ENCODE measurements at places on chromosomes 12 and 14. TPM values are rescaled to one million over a fixed set of nuclear protein-coding genes. Genes with fewer than 3 reads are reported as not detected.

Gene C12orf54
- total RNA-seq, result not detected

Gene RPGRIP1
- total RNA-seq, result not detected

Gene ARMH4
- 0.75 TPM for total RNA-seq

Gene FGD4
- 0.11 TPM for total RNA-seq

Gene STAC3
- total RNA-seq, result 5.9 TPM

Gene TGM1
- 1.3 TPM for total RNA-seq

Gene CLEC14A
- not detected for total RNA-seq

Gene SLC38A2
- total RNA-seq, result 37.7 TPM

Gene MED6
- 49.9 TPM for total RNA-seq

Gene SNRPF
- 41.4 TPM for total RNA-seq

Gene DBX2
- not detected for total RNA-seq

Gene PTPRB
- 0.07 TPM for total RNA-seq

Gene ENDOU
- 1.2 TPM for total RNA-seq

Gene PAWR
- 83.2 TPM for total RNA-seq

DNA sequence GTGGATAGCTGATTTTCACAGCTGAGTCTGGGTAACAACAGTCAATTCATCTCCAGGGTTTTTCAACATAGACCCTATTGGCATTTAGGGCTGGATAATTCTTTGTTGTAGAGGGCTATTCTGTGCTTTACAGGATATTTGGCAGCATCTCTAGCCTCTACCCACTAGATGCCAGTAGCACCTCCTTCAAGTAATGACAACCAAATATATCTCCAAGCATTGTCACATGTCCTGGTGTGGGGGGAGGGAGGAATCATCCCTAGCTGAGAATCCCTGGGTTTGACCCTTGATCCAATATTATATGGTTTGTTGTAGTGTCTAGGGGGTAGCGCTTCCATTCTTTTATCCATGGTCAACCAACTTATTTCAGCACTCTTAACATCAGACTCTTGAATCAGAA, 157.2 kb downstream of the ANO4 start:
- peaks cover 5% of the 10 kb centered on the region for H3K4me1 ChIP-seq
- no peaks in the 10 kb centered on the region for H3K27me3 ChIP-seq
- no peak overlapping the region for H3K27ac ChIP-seq
- no peak overlapping the region for H3K4me3 ChIP-seq
- H3K36me3 ChIP-seq, result no peaks in the 10 kb centered on the region
- DNase-seq, result no peak

GRCh38 chr12:91732086-91732485, 413.6 kb downstream of the BTG1 start:
- H3K4me1 ChIP-seq, result no peaks in the 10 kb centered on the region
- H3K27me3 ChIP-seq, result no peaks in the 10 kb centered on the region
- no peak for DNase-seq
- H3K27ac ChIP-seq, result no peak overlapping the region

DNA sequence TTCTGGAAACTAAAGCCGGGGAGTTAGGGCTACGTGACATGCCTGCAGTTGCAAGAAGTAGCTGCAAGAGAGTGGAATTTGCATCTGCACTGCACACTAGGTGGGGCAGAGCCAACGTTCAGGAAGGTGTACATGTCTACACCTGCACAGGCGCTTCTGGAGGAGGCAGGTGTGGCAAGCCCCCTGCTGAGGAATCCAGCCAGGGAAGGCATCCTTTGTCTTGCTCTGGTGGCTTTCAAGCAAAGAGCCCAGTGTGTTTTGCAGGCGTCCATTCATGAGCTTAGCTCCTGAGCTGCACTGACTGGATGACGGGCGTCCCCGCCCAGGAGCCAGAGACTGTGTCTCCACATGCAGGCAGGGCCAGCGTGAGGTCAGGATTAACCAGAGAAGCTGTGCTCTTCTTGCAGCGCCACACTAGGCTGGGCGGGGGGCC, 116.3 kb downstream of the ZFP36L1 start:
- H3K36me3 ChIP-seq, result no peaks in the 10 kb centered on the region
- DNase-seq, result peak; percentile 60
- H3K27me3 ChIP-seq, result no peaks in the 10 kb centered on the region

- H3K27me3 ChIP-seq, result no peaks in the 10 kb centered on the region
- no peak for DNase-seq
- no peak overlapping the region for H3K4me3 ChIP-seq
- H3K4me1 ChIP-seq, result peaks cover 32% of the 10 kb centered on the region
- no peaks in the 10 kb centered on the region for H3K36me3 ChIP-seq
Observed at GRCh38 chr14:65190312-65190711, 88.0 kb upstream of the MAX start.

DNA sequence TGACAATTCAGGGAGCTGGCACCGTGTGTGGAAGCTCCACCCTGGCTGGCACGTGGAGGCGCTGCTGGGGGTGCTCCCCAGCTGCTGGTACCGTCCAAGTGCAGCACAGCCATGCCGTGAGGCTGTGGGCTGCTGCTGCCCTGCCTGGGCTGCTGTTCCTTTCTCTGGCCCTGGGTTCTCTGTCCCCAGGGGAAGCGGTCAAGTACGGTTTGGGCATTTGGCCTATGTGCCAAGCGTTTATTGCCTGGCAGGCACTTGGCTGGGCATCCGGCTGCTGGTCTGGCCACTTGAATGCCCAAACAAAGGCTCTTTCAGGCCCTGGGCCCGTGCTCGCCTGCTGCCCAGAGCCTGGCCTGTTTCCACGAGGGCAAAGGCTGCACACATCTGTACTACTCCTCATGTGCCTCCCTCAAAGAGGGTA, 39.6 kb downstream of the RHOF start:
- no peak overlapping the region for H3K27ac ChIP-seq
- H3K36me3 ChIP-seq, result no peaks in the 10 kb centered on the region
- H3K4me3 ChIP-seq, result no peak overlapping the region
- no peaks in the 10 kb centered on the region for H3K4me1 ChIP-seq
- DNase-seq, result no peak

- no peaks in the 10 kb centered on the region for H3K27me3 ChIP-seq
- H3K27ac ChIP-seq, result no peak overlapping the region
- H3K36me3 ChIP-seq, result no peaks in the 10 kb centered on the region
- DNase-seq, result peak; percentile 64
Observed at GRCh38 chr12:40921563-40922163, 229.4 kb downstream of the CNTN1 start.

GRCh38 chr14:53902307-53902706, 54.3 kb downstream of the BMP4 start:
- no peaks in the 10 kb centered on the region for H3K36me3 ChIP-seq
- no peak overlapping the region for H3K27ac ChIP-seq
- H3K4me1 ChIP-seq, result no peaks in the 10 kb centered on the region

- no peak overlapping the region for H3K4me3 ChIP-seq
Observed at GRCh38 chr12:113802966-113803758, 163.0 kb downstream of the RBM19 start.

DNA sequence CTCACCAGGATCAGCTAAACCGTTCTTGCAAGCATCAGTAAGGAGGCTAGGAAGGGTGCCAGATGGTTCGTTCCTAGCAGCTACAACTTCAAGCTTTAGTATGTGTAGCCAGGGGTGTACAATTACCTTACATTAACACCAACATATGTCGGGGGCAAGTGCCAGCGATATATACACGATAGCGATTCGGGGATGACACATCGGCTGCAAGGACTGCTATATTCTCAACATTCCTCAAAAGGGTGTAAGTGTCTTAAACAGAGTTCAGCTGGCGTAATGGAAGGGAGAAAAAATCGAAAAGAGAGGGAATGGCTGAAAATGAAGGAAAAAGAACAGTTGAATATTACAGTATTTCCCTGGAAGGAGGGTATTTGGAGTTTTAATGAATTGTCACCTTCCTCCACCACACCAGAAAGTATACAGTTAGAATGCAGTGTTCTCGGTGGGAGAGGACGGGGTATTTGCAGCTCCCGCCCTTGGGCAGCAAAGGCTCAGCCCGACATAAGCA, 545 bp downstream of the LIMA1 start:
- peaks cover 19% of the 10 kb centered on the region for H3K4me1 ChIP-seq
- H3K4me3 ChIP-seq, result peak overlapping the region; percentile 85
- DNase-seq, result no peak

- no peak overlapping the region for H3K27ac ChIP-seq
- peaks cover 16% of the 10 kb centered on the region for H3K4me1 ChIP-seq
- H3K4me3 ChIP-seq, result no peak overlapping the region
- H3K27me3 ChIP-seq, result no peaks in the 10 kb centered on the region
- H3K36me3 ChIP-seq, result no peaks in the 10 kb centered on the region
Observed at GRCh38 chr12:75692876-75693275, 181.5 kb upstream of the KRR1 start.

DNA sequence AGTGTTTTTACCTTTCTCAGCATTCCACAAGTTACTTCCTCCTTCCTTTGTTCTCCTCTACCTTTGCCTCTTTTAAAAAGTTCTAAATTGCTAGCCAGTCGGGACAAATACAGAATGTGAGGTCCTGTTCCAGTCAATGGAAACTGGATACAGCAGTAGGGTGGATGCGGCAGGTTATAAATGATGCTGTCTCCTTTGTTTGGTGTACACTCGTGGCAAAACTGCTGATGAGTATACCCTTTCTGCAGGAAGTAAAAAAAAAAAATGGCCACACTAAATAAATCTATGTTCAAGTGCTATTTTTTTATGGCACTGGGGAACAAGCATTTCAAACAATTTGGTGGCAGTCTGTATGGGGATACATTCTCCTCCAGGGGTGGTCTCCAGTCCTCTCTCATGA, 27.5 kb downstream of the KLRK1 start:
- peaks cover 19% of the 10 kb centered on the region for H3K4me1 ChIP-seq
- no peaks in the 10 kb centered on the region for H3K27me3 ChIP-seq
- H3K4me3 ChIP-seq, result no peak overlapping the region
- H3K36me3 ChIP-seq, result no peaks in the 10 kb centered on the region

GRCh38 chr14:79278798-79279644, 932.3 kb downstream of the DIO2 start:
- no peak overlapping the region for H3K27ac ChIP-seq
- no peak for DNase-seq
- no peaks in the 10 kb centered on the region for H3K36me3 ChIP-seq
- H3K4me3 ChIP-seq, result no peak overlapping the region
- no peaks in the 10 kb centered on the region for H3K4me1 ChIP-seq

DNA sequence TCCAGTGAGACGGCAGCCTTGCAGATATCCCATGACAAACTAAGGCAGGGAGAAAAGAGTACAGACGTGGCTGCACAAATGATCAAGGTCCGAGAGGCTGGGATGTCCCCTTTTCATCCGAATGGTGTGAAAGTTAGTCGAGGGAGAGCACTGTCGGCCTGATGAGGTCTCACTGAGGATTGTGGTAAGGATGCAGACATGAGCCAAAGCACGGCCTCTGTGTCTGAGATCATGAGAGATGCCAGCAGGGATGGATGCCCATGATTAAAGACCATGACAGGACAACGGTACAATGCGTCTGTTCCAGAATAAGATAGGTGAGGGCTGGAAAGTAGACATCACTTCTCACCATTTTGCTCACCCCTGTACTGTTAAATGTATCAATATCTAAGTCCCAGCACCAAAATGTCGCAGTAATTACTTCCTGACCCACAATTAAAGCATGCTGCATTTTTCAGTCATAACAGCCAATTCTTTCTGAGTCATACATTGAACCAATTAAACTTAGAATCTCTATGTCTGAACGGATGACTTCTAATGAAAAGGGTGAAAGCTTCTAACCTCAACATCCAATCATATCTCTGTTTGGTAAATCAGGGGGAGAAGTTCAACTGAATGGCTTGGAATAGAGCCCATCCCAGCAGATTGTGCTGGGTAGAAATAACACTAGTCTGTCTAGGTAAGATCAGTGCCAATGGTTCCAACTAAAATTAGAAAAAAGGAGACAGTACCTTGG, 249.6 kb upstream of the SOX5 start:
- no peaks in the 10 kb centered on the region for H3K36me3 ChIP-seq
- no peak overlapping the region for H3K27ac ChIP-seq
- H3K4me3 ChIP-seq, result no peak overlapping the region
- H3K4me1 ChIP-seq, result no peaks in the 10 kb centered on the region

DNA sequence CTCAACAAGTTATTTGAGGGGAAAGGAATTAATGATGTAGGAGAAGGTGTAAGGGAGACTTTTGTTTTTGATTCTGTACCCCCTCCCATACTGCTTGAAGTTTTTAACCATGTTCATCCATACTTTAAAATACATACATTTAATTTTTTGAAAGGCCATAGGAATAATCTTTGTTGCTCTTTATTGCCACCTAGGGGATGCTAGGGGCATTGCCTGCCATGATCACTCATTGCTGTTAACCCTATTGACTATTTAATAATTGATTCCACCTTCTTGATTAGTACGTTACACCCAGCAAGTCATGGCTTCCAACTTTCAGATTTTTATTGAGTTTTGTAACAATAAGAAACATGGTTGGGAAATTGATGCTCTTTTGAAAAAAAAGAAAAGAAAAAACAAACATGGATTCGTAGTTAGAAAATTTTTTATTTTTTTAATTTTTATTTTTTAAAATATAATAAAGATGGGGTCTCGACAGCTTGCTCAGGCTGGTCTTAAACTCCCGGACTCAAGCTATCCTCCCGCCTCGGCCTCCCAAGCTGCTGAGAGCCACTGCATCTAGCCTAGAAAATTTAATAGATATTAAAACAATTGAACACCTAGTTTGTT, 8.5 kb upstream of the PRKAB1 start:
- H3K36me3 ChIP-seq, result no peaks in the 10 kb centered on the region
- H3K27me3 ChIP-seq, result no peaks in the 10 kb centered on the region
- H3K4me1 ChIP-seq, result peaks cover 4% of the 10 kb centered on the region
- H3K27ac ChIP-seq, result no peak overlapping the region
- peak; percentile 78 for DNase-seq

GRCh38 chr12:52156757-52157565, 34.9 kb downstream of the KRT80 start:
- H3K27me3 ChIP-seq, result no peaks in the 10 kb centered on the region
- no peak overlapping the region for H3K27ac ChIP-seq
- H3K4me1 ChIP-seq, result no peaks in the 10 kb centered on the region
- no peaks in the 10 kb centered on the region for H3K36me3 ChIP-seq

- H3K36me3 ChIP-seq, result no peaks in the 10 kb centered on the region
- no peaks in the 10 kb centered on the region for H3K27me3 ChIP-seq
- no peak overlapping the region for H3K27ac ChIP-seq
- H3K4me1 ChIP-seq, result no peaks in the 10 kb centered on the region
- DNase-seq, result no peak
- no peak overlapping the region for H3K4me3 ChIP-seq
Observed at GRCh38 chr12:72442217-72442616, 170.0 kb downstream of the TRHDE start.

DNA sequence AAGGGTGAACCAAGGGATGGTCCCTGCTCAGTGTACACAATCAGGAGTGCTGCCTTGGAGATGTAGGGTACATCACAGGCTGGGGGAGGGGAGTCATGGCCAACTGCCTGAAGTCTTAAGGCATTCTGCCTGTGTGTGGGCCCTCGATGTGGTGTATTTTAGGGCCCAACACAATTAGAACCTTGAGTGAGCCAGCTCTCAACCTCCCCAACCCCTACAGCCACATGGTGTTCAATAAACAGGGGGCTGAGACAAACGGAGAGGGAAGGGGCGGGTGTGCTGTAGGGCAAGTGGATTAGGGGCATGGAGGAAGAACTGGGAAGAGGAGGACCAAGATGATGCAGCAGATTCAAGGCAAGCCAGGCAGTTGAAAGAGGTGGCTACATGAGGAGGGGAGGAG, 8.6 kb upstream of the CHD4 start:
- DNase-seq, result no peak
- no peak overlapping the region for H3K4me3 ChIP-seq
- H3K4me1 ChIP-seq, result peaks cover 33% of the 10 kb centered on the region

GRCh38 chr14:37417833-37418232, 177.2 kb downstream of the FOXA1 start:
- peaks cover 4% of the 10 kb centered on the region for H3K27me3 ChIP-seq
- no peak for DNase-seq
- peaks cover 7% of the 10 kb centered on the region for H3K4me1 ChIP-seq
- no peak overlapping the region for H3K27ac ChIP-seq
- no peak overlapping the region for H3K4me3 ChIP-seq
